Left hindlimb (tissue), 1 donor: ENCODE measurements at places on chromosomes 1 and 21.

DNA sequence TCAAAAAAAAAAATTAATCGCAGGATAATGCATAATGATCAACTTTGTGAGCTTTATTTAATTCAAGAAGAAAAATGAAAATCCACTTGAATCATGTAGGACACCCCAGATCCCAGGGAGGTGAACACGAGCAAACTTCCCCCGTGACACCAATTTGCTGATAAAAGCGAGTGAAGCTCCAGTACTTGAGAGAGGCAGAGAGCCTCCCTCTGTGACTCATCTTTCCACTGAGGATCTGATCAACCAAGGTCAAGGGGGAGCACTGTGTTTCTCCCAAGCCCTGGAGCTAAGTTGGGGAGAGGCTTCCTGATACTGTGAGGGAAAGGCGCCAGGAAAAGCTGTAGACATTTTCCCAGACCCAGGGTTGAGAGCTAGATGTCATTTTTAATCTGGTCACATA is 160.9 kb downstream of the SLC44A5 start:
- DNase-seq: no peak

DNA sequence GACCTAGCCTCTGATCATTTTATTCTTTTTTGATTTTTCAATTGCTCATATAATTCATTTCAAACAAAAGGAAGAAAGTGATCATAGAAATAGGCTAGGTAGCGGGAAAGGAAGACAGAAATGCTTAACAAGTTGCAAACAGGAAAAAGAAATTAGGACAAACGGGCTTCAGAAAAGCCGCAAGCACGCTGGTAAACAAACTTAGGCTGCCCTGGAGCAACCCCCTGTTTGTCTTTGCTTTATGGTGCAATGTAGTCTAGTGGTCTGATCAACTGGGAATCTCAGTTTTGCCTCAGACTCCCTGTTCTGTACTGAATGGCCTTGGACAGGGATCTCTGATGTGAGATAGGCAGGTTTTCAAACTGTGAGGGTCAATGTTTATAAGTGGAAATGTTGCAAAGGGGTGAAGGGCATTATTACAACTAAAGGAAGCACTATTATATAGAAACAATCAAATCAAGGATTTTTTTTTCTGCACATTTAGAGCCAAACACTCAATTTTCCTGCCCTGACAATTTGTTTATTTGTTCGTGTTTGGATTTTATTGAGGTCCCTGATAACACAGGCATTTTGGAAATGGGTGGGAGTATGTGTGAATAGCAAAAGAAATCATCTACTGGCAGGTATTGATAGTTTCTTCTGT is 146.8 kb upstream of the NRIP1 start:
- no peak for DNase-seq

DNA sequence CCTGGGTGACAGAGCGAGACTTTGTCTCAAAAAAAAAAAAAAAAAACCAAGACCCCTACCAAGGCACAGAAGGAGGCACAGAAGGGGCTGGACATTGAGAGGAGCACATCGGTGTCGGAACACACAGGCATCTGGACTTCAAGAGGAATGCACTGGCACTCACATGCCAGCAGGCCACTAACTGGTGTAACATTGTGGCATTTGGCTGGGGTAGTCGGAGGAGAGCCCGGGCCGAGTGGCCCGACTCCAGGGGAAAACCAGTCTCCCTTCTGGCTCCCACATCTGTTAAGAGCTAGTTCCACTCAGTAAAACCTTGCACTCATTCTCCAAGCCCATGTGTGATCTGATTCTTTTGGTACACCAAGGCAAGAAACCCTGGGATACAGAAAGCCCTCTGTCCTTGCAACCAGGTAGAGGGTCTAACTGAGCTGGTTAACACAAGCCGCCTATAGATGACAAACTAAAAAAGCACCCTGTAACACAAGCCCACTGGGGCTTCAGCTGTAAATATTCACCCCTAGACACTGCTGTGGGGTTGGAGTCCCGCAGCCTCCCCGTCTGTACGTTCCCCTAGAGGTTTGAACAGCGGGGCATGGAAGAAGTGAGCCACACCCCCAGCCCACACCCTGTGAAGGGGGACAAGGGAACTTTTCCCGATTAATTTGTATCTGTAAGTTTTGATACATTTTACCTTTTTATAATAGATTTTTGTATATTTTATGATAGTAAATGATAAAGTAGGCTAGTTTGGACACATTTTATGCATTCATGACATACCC is 17.2 kb upstream of the AKIRIN1 start:
- no peak for DNase-seq

- DNase-seq: no peak
Measured at GRCh38 chr1:225822655-225823403, 12.9 kb downstream of the EPHX1 start.
